SJSA1 (cell line): ENCODE measurements at places on chromosomes 12 and 14.
A peak's percentile ranks its signal among the peaks of the same experiment; 100 is the strongest.

DNA sequence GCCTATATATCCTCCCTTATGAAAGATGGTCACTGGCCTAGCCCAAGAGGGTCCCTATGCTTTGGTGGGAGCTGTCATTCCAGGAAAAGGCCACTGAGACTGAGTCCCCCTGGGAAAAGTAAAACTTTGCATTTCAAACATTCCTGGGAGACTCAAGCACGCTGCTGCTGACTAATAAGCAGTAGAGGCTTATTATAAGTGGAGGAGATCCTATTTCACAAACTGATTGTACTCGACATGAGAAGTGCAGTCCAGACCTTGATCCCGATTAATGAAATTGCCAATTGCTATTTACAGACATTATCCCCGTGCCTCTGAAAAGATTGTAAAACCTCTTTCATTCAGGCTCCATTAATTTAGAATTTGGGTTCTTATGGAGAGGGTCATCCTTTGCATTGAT, 96.6 kb downstream of the EMP1 start:
- peaks cover 8% of the 10 kb centered on the region for H3K27me3 ChIP-seq
- H3K4me3 ChIP-seq = no peak overlapping the region
- H3K27ac ChIP-seq = no peak overlapping the region
- no peaks in the 10 kb centered on the region for H3K4me1 ChIP-seq
- DNase-seq = no peak

GRCh38 chr12:52211716-52212585, 20.1 kb upstream of the KRT80 start:
- no peaks in the 10 kb centered on the region for H3K27me3 ChIP-seq
- no peaks in the 10 kb centered on the region for H3K36me3 ChIP-seq
- no peak for DNase-seq

DNA sequence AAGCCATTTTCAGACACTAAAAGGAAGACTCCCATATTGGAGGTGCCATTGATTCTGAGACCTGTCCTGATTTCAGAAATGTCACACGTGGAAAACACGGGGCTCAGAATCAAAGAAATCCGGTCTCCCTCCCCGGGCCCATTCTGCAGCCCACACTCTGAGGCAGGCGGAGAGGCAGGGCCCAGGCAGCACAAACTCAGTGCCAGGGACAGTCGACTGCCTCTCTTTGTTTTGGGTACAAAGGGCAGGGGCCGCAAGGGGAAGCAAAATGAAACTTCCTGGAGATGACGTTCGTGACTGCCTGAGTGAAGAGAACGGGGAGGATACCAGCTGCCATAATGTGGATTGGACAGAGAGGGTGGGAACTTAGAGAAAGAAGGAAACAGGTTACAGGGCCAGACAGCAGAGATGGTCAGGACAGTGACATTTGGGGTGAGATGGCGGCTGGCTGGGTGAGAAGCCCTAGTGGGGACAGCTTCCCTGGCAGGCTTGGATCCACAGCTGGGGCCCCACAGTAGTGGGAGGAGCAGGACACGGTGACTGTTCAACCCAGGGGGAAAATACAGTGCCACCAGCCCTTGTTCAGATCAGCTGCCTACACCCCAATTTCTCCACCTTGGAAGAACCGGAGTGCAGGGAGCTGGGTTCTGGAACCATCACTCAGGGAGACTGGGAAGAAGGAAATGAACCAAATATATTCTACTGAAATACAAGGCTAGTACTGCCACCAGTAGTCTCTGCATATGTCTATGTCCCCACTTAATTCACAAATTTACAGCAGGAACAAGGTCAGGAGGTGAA, 8.1 kb downstream of the GAPDH start:
- H3K27ac ChIP-seq = no peak overlapping the region
- H3K36me3 ChIP-seq = peaks cover 78% of the 10 kb centered on the region
- no peak overlapping the region for H3K4me3 ChIP-seq
- peaks cover 22% of the 10 kb centered on the region for H3K4me1 ChIP-seq
- DNase-seq = no peak

- H3K4me3 ChIP-seq = no peak overlapping the region
- H3K27ac ChIP-seq = no peak overlapping the region
- no peak for DNase-seq
- H3K4me1 ChIP-seq = peaks cover 56% of the 10 kb centered on the region
- no peaks in the 10 kb centered on the region for H3K27me3 ChIP-seq
- H3K36me3 ChIP-seq = peaks cover 64% of the 10 kb centered on the region
Observed at GRCh38 chr14:64726585-64726890, 22.3 kb downstream of the PLEKHG3 start.

GRCh38 chr14:69879175-69880043, at the start of gene SMOC1:
TSS of gene SMOC1 (plus strand) at chr14:69879416. CDS start at chr14:69879679, 263 bp downstream.
- no peak within 1 kb of the TSS for H3K4me3 ChIP-seq
- H3K27me3 ChIP-seq = peaks cover 21% of the 10 kb centered on the region
- no peak within 1 kb of the TSS for H3K27ac ChIP-seq
- no peaks in the 10 kb centered on the region for H3K36me3 ChIP-seq
- no peak for DNase-seq

DNA sequence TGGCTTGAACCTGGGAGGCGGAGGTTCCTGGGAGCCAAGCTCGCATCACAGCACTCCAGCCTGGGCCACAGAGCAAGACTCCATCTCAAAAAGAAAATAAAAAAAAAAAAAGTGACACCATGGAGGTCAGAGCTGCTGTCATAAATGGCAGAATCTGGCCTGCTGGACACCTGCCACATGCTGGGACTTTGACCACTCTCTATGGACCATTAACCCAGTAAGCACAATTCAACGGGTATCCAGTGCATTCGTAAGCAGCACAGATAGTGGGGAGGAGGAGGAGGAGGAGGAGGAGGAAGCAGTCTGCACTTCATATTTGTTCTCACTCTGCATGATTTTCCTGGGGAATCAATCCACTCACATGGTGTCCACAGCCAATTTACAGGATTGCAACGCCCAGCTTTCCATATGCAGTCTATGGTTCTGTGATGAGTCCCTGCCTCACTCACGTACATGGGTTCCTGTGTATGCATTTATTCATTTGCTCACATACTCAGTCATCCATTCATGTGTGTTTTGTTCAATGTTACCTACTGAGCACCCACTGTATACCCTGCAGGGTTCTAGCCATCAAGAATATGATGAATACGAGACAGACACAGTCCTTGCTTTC, 326.8 kb downstream of the GLT1D1 start:
- H3K27me3 ChIP-seq = no peaks in the 10 kb centered on the region
- no peaks in the 10 kb centered on the region for H3K36me3 ChIP-seq
- no peaks in the 10 kb centered on the region for H3K4me1 ChIP-seq
- no peak overlapping the region for H3K4me3 ChIP-seq
- H3K27ac ChIP-seq = no peak overlapping the region
- no peak for DNase-seq

- DNase-seq = peak; percentile 44
- no peaks in the 10 kb centered on the region for H3K27me3 ChIP-seq
- H3K27ac ChIP-seq = no peak overlapping the region
- no peaks in the 10 kb centered on the region for H3K36me3 ChIP-seq
Observed at GRCh38 chr14:31270196-31270772, 62.7 kb upstream of the HECTD1 start.

DNA sequence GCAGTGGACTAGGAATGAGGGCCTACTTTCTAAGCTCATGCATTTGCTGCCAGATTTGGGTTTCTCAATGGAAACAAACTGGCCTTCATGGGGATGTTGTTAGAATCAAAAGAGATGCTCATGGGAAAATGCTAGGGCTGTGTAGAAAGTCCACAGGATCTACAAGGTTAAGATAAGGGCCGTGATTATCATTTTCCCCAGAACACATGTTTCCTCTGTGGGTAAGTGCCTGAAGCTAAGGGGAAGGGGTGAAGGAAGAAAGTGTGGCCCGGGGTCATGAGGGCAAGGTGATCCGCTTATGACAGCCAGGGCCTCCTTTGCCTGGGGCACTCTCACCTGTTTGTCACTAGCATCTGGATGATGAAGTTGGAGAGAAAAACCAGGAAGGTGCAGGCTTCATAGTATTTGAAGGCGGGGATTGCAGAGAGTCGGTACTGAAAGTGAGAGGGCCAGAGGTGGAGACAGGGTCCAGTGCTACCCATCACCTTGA, 9.8 kb downstream of the ADCY4 start:
- H3K36me3 ChIP-seq = no peaks in the 10 kb centered on the region
- H3K4me1 ChIP-seq = no peaks in the 10 kb centered on the region
- H3K27ac ChIP-seq = no peak overlapping the region
- no peak for DNase-seq

GRCh38 chr14:73809391-73809790, 42.2 kb upstream of the PTGR2 start:
- no peak for DNase-seq
- H3K4me3 ChIP-seq = no peak overlapping the region
- H3K4me1 ChIP-seq = no peaks in the 10 kb centered on the region
- H3K27ac ChIP-seq = no peak overlapping the region
- no peaks in the 10 kb centered on the region for H3K27me3 ChIP-seq

GRCh38 chr14:105203057-105203531, 22.0 kb upstream of the NUDT14 start:
- no peaks in the 10 kb centered on the region for H3K27me3 ChIP-seq
- H3K4me1 ChIP-seq = peaks cover 48% of the 10 kb centered on the region
- DNase-seq = peak; percentile 69
- H3K27ac ChIP-seq = no peak overlapping the region
- no peak overlapping the region for H3K4me3 ChIP-seq

DNA sequence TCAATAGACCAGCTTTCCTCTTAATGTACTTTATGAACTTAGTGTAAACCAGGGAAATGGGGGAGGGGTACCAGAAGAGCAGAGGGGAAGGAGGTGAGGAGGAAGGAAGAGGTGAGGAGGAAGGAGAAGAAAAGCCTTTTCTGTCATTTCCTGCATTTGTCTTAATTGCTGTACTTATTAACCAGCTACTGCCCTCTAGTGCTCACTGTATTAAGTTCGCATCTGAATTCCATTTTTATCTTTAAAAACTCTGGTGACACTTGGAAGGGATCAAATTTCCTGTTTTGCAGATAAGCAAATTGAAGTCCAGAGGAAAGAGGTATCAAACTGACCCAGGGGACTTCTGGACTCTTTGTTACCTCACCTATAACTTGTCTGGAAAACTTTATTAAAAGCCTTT, 22.2 kb downstream of the MANSC1 start:
- H3K27ac ChIP-seq = no peak overlapping the region
- H3K27me3 ChIP-seq = no peaks in the 10 kb centered on the region

DNA sequence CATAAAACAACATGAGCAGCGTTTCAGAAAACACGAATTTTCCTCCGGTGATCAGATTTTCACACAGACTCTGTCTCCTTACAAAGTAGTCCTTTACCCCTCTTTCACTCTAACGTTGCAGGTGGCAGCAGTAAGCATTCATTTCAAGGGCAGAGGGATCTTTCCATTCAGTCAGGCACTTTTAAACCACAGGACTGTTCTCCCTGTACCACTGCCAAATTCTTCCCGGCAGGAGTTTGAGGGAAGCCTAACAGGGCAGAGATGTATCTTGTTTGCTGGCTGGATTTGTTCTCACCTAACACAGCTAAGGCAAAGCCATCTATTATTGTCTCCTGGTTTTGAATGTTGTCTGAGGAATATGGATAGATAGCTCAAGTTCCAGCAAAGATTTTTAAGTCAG, 1187.3 kb upstream of the SEL1L start:
- H3K27ac ChIP-seq = no peak overlapping the region
- H3K4me3 ChIP-seq = no peak overlapping the region
- no peaks in the 10 kb centered on the region for H3K4me1 ChIP-seq
